Fibroblast of gingiva (primary cell): ENCODE measurements at places on chromosomes 1 and 21.

- DNase-seq, result peak; percentile 12
Observed at GRCh38 chr1:47709019-47709871, 271.4 kb downstream of the FOXD2 start.

DNA sequence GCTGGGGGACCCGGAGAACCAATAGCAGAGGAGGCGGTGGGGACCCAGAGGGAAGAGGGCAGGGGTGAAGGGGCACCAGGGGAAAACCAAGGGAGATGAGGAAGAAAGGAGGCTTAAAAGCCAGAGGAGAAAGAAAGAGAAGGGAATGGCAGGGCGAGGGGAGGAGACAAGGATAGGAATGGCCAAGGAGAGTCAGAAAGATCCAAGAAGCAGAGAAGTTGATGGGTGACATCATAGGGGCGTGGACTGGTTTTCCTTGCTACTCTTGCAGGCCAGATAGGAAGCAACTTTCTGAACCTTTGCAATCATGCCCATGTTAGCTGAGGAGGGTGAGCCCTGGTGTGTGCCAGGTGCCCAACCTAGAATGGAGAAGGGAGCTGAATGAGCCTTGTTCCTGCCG is 5.4 kb downstream of the NPR1 start:
- DNase-seq, result no peak

DNA sequence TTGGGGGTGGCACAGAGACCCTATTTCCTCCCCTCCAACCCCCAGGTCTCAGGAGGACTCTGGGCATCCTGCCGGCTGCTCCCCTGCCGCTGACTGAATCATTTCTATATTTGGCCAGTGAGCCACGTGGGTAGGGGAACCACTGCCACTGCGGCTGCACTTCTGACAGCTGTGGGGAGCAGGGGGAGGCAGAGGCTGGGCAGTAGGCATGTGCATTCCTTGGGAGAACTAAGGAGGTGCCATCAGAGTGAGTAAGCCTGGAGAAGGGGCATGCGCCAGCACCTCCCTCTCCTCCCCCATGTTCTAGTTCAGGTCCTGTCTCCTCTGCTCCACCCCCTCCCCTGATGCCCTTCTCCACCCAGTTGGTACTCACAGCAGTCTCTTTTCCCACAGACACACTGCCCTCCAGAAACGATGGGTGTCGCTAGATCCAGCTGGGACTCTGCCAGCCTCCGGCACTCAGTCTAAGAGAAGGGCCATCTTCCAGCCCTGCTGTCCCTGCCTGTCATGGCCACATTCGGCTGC is 12.0 kb downstream of the PPFIA4 start:
- peak; percentile 69 for DNase-seq

GRCh38 chr1:169867012-169867675 is 26.6 kb downstream of the SCYL3 start:
- no peak for DNase-seq

DNA sequence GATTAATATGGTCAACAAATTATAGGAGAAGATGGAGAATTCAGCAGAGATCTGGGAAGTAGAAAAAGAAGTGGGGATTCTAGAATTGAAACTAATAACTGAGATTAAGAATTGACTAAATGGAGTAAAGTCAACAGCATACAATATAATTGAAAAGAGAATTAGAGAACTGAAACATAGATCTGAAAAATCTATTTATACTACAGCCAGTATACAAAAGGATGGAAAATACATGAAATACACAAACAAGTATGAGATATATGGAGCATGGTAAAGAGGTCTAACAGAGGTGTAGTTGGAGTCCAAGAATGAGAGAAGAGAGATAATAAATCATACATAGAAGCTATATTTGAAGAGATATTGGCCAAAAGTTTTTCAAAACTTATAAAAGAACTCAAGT is 235.2 kb downstream of the FGGY start:
- DNase-seq, result no peak

- no peak for DNase-seq
Observed at GRCh38 chr1:208850442-208850841, 606.3 kb upstream of the PLXNA2 start.

DNA sequence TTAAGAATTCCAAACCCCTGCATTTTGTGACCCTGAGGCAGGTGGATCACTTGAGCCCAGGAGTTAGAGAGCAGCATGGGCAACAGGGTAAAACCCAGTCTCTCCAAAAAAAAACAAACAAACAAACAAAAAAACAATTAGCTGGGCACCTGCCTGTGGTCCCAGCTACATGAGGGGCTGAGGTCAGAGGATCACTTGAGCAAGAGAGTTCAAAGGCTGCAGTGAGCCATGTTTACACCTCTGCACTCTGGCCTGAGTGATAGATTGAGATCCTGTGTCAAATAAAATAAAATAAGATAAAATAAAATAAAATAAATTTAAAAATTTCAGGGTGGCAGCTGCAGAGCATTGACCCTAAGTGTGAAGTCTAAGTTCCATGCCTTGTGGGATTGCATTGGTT is 16.7 kb upstream of the PTGFR start:
- DNase-seq, result no peak

- DNase-seq, result no peak
Observed at GRCh38 chr1:53080769-53081168, 18.8 kb downstream of the PODN start.
